ENCODE measurements at places on chromosomes 11 and 22.

GRCh38 chr11:120029321-120029720 lies 108.6 kb downstream of the TRIM29 start:
- no peak for DNase-seq

GRCh38 chr11:93116641-93117441 lies 81.0 kb downstream of the SLC36A4 start:
- DNase-seq, result no peak

DNA sequence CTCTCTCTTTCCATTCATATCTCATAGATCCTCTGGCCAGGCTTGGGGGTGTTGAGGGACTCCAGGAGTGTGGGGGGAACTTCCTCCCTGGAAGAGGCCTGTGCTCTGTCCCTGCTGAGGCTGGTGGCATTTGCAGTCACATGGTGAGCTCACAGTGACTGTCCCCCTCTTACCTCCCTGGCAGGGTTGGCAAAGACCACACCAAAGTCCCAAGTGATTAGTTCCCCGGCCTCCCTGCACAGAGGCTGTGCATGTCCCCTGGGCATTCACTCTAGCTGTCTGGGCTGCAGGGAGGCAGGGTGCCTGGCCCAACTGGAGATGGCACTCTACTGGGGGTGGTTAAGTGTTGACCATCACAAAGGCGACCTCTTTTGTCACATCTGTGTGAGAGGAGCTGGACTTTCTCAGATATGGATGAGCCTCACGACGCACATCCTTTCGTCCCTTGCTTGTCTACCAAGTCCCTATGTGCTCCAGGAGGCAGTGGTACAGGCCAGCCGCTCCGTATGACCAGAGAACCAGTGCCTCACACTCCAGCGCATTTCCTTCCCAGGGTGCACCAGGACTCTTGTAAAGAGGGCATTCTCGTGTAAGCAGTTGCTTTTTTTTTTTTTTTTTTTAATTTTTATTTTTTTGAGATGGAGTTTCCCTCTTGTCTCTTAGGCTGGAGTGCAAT lies 8.8 kb downstream of the TANGO2 start:
- no peak for DNase-seq

DNA sequence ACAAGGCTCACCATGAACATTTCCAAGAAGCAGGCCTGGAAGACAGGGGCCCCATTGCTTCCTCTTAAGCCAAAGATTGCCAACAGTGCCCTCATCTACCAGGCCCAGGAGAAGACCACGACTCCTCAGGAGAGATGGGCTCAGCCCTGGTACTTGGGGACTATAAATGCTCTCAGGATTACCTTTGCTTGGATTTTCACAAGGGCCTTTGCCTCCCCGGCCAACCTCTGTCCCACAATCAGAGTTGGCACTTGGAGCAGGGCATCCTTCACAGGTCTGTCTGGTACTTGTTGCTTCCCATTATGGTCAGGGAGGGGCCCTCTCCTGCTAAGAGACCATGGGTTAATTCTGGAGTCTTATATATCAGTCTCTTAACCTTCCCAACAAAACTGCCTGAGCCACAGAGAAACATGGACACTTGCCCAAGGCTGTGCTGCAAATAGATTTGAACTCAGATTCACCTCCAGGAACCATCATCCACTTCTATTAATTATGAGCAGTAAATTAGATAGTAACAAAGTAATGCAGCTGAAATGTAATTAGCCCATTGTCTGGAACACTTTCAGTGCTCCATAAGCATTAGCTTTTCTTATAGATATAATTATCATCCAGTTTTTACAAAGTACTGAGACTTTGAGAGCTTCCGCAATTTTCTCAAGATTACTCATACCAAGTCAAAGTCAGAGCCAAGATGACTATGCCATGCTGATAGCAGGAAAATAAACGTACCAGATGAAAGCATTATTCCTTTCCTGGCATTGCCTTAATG lies 33.5 kb downstream of the POU2AF3 start:
- DNase-seq, result no peak

GRCh38 chr11:80815752-80816453 lies 1375.1 kb upstream of the TENM4 start:
- DNase-seq, result no peak

All from stimulated activated CD8-positive, alpha-beta memory T cell treated with anti-CD3 and anti-CD28 coated beads, Interleukin-7, amount 100 ng/mL, for 1 hour (primary cell).